ENCODE measurements at places on chromosomes 16 and 17.

GRCh38 chr16:30005341-30006094 lies 5.3 kb downstream of the DOC2A start:
- DNase-seq = no peak

- DNase-seq = no peak
Observed at GRCh38 chr16:48277158-48277557, 29.8 kb upstream of the ABCC11 start.

DNA sequence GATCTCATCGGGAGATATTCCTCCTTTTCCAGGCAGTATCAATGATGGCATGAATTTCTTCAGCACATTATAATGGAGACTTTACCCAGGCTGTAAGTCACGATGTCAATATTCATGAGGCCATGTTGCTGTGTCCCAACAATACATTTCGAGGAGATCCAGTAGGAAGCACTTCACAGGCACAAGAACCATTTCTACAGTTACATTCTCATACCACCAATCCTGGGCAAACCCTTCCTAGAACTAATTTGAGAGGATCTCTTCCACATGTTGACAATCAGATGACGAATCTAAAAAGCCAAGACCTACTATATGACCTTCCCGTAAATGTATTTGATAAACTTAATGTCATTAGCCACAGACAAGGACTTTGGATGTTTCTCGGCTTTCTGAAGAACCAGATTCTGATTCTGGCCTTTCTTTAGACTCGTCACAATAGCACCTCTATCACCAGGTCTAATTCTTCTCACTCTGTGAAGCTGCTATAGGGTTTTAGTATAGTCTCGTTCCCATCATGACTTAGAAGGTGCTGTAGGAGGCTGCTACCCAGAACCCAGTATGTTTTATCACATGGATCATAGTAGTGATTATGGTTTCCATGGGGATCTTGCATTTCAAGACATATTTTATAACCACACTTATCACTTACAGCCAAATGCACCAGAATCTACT lies 40.2 kb downstream of the C16orf87 start:
- no peak for DNase-seq

DNA sequence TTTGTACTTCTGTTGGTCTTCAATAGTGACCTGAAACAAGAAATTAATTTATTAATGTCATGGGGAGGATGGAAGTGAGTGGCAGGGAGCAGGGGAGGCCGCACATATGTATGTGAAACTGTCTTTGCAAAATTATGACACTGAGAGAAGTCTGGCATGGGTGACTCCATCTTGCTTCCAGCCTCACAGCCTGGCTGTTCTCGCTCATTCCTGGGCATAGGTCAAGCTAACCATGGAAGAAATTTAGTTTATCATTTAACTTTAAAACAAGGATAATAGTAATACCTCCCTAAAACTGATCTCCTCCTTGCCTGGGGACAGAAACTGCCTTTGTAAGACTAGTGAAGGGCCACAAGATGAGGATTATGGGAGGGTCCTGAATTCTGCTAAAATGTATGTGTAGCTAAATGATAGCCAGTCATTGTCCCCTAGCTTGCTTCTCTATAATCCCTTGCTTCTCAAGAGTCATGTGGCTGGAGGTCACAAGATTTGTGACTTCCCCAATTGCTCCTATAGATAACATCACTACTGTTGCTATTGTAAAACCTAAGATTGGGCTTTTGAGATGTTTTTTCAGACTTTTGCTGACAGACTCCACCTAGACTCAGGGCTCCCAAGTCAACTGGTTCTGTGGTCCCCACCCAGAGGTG lies 126.0 kb downstream of the HS3ST3A1 start:
- no peak for DNase-seq

DNA sequence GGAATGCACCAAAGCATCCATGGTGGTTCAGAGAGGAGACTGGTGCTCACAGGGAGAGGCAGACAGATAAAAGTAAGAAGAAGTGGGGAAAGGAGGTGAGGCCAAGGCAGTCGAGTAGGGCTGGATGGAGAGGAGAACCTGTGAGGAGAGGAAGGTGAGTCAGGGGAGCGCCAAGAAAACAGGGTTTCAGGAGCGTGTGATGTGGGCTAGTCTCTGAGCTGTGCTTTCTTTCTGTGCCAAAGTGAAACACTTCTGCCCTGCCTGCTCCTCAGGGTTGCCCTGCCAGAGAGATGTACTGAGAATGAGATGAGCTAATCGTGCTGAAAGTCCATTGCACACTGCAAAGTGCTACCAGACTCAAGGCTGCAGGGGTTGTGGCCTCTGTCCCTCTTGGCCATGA lies 310.7 kb upstream of the CCL2 start:
- no peak for DNase-seq

DNA sequence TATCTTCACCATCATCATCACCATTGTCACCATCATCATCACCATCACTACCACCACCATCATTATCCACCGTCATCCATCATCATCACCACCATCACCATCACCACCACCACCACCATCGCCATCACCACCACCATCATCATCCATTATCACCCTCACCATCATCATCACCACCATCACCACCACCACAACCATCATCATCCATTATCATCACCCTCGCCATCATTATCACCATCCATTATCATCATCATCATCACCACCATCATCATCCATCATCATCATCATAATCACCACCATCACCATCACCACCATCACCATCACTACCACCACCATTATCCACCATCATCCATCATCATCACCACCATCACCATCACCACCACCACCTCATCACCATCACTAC lies 95.6 kb downstream of the C16orf95 start:
- DNase-seq = no peak

- no peak for DNase-seq
Observed at GRCh38 chr17:82168568-82168967, 44.1 kb downstream of the CCDC57 start.

DNA sequence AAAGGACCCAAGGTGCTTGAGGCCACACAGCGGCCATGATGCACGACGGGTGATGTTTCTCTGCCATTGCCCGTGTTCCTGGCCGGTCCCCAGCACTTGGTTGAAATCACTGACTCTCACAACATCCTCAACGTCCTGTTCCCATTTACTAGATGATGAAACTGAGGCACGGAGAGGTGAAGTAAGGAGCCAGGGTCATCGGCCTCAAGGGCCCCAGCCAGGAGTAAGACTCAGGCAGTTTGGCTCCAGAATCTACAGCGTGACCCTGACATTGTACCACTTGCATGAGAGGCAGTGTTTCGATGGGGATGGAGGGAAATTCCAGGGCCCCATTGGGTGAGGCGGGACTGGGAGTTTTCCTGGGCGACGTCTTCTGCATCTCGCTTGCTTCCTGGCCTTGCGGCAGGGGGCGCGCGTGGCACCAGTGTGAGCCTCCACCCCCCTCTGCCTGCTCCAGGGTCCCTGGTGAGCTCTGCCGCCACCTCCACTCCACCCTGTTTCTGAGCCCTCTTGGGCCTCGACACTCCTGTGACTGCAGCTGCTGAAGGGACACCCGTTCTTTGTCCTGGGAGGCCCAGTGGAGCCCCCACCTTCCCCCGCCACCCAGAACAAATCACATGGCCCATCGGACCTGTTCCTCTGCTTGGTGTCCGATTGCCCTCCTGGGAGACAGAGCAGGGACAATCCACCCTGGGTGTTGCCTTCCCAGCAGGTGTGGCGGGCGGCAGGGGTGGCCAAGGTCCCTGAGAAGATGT lies 133.0 kb upstream of the GSE1 start:
- no peak for DNase-seq

- DNase-seq = no peak
Observed at GRCh38 chr16:16090238-16090637, 133.1 kb downstream of the ABCC6 start.

GRCh38 chr17:12953156-12953555 lies 64.7 kb downstream of the ELAC2 start:
- DNase-seq = no peak

- DNase-seq = no peak
Observed at GRCh38 chr17:27552276-27552732, 78.7 kb upstream of the LGALS9 start.
